ENCODE measurements at places on chromosomes 11 and 22.

GRCh38 chr11:69337211-69337721, 43.3 kb downstream of the MYEOV start:
- DNase-seq: no peak

GRCh38 chr22:44201665-44202064, 20.9 kb downstream of the PARVG start:
- no peak for DNase-seq

- no peak for DNase-seq
These were observed 113.0 kb downstream of the PTPRJ start for GRCh38 chr11:48093323-48093722.

GRCh38 chr11:115716601-115717529, 212.7 kb upstream of the CADM1 start:
- no peak for DNase-seq

GRCh38 chr22:24090581-24090980, 79.5 kb downstream of the CABIN1 start:
- DNase-seq: no peak

GRCh38 chr11:84061726-84062125, 775.6 kb upstream of the CCDC90B start:
- no peak for DNase-seq

- DNase-seq: no peak
These were observed 150.9 kb downstream of the CACNA1I start for GRCh38 chr22:39721206-39722031.

GRCh38 chr11:118661425-118662301, 17.8 kb downstream of the TREH start:
- DNase-seq: no peak

- no peak for DNase-seq
These were observed 4.3 kb upstream of the SBF2 start for GRCh38 chr11:10298342-10298741.

DNA sequence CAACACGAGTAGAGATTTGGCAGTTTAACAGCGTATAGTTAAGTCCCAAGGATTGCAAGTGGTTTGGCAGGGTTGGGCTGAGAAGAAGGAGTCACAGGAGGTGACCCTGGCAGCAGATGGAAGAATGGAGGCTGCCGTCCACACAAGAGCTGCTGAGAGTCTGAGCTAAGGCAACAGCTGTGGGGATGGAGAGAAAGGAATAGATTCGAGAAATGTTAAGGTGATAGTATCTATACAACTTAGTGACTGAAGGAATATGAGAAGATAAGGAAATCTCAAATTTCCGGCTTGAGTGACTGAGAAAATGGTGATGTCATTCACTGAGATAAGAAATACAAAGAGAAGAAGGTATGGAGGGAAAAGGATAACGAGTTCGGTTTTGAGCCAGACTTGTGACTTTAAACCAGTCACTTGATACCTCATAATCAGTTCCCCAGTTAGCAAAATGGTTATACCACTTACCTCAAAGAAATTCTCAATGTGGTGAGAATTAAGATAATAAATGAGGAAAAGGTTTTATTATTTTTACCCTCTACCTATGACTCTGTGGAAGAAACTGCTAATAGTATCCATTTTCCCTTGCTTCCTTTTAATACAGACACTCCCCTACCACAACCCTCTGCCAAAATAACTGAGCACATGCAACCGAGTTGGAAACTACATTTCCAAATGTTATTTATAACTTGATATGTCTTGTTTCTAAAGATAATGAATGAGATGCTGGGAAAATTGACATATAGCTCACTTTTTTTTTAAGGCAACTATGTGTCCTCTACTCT, 30.7 kb downstream of the FAM168A start:
- DNase-seq: no peak

DNA sequence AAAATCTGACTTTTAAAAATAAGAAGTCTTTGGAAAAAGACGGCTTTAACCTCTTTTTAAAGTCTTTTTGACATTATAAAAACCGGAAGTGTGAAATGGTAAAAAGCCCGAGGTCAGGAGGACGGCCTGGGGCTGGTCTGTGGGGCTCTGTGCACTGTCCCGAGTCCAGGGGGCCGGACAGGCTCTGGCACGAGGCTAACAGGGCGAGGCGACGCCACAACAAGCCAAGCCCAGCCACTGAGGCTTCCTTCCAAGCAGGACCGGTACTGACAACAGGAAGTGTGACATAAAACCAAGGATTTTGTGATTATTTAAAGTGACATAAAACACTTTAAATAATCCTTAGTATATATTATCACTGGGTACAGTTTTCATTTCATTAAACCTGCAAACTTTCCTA, 39.2 kb downstream of the BRD1 start:
- DNase-seq: no peak

- no peak for DNase-seq
These were observed 67.1 kb downstream of the GGTLC2 start for GRCh38 chr22:22711532-22711913.

GRCh38 chr11:10349806-10350205, 44.9 kb downstream of the ADM start:
- DNase-seq: no peak

- DNase-seq: no peak
These were observed 37.2 kb downstream of the POU2AF3 start for GRCh38 chr11:111335549-111335948.

DNA sequence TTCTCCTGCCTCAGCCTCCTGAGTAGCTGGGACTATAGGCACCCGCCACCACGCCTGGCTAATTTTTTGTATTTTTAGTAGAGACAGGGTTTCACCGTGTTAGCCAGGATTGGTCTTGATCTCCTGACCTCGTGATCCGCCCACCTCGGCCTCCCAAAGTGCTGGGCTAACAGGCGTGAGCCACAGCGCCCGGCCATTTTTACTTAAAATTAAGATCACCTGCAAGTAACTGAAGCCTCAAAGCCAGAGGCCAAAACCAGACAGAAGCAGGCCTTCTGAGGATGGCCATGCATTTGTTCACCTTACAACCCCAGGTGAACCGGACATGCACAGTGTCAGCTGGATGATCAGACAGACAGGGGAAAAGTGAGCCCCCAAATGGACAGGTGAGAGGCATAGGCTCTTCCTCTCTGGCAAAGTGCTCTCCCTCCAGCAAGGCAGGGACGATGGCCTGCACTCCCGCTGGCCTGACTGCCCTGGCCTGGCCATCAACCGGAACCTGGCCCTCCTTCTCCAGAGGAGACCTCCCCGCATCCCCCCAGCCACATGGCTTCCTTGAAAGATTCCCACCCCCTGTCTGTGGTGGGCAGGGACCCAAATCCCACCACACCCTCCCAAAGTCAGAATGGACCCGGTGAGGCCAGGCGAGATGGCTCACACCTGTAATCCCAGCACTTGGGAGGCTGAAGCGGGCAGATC, 25.9 kb downstream of the APOBEC3H start:
- no peak for DNase-seq

- DNase-seq: no peak
These were observed 94.7 kb downstream of the NECTIN1 start for GRCh38 chr11:119634301-119634700.

DNA sequence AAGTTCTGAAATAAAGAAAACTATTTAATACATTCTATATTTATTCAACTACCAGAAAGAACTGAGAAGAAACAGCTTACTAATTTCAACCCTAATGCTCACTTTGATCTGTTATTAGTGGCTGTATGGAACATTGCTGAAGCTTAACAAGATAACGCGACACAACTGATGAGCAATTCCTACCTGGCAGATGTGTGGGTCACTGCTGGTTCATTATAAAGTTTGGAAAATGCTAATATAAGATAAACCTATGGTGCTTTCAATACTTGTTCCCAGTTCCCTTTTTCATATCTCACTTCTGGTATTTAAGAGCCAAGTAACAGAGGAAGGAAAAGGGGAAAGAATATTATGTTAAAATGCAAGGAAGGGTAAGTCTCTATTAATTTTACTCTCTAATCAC, 10.5 kb downstream of the CTSC start:
- DNase-seq: no peak

DNA sequence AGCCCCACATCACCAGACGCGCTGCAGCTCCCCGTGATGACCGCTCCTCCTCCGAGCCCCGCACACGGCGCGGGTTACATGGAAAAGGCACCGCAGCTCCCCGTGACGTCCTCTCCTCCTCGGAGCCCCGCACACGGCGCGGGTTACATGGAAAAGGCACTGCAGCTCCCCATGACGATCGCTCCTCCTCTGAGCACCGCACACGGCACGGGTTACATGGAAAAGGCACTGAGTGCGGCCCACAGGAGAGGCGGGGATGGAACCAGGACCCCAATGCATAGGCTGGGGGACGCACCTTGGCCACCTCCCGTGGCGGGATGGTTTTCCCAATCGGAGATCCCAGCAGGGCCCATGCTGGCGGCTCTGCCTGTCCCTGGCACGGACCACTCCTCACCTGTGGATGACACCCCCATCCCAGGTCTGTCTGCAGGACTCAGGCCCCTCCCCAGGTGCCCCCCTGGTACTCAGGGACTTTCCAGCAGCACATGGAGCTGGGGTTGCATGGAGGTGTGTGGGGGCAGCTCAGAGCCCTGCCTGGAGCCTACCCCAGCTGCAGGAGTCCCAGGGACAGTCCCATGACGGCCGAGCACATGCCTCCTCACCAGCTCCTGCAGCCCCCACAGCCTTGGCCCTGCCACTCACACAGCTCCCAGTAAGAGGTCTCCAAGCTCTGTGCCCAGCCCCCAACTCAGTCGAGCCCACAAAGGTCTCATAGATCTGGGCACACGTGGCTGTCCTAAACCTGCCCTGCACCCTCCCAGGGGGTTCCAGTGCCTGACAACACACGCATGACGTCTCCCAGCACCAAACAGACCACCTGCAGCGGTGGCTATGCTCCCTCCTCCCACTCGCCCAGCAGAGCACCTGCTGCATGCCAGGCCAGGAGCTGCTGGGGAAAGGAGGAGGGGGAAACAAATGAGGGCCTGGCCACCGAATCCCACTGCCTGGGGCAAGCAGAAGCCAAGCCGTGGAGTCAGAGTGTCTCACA, 166.6 kb downstream of the BRD1 start:
- DNase-seq: no peak

DNA sequence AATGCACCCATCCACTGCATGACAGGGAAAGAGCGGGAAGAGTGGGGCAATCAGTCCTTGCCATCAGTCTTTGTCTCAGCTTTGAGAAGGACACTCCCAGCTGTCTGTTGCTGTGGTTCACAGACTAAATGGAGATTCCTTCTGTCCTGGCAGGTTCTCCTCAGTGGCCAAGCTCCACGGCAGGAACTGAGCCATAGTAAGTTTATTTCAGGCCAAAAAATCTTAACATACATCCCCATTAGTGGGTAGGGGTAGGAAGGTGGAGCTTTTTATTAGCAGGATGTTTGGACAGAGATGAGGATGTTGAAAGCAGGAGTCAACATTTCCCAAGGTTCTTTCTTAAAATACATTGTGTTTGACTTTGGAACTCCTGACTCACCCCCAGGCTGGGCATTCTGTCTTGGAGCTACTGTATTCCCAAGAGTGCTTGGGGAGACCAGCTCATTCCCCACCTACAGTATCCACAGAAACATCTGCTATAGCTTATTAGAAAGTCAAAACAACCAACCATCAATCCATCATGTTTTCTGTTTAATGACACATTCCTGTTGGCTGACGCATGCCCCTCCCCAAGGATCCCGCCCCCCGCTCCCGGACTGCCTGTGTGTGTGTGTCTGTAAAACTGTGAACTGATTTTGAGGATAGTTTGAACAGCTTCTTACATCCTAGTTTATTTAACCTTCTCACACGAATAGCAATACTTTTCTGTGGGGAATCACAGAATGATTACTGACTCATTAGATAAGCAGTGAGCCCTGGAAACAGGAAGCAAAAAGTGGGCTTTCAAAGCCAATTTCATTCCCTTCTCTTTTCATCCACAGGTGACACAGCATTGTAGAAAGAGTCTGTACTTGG, 109.5 kb downstream of the CCDC81 start:
- no peak for DNase-seq

GRCh38 chr11:24688981-24689380, 192.1 kb downstream of the LUZP2 start:
- no peak for DNase-seq

DNA sequence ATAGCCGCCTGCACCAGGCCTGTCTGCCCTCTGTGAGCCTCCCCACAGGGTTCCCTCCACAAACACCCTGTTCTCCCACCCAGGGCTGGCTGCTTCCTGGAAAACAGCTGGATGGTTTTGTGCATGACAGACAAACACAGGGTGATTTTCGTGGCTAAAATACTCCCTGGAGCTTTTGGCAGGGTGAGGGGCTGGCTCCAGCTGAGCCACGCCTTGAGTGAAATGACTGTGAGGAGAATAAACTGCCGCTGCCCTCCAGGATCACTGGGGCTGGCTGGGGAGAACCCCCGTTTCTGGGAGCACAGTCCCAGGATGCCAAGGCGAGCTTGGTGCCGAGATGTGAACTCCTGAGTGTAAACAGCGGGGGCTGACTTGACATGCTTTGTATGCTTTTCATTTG, 20.3 kb upstream of the PPP6R3 start:
- no peak for DNase-seq

DNA sequence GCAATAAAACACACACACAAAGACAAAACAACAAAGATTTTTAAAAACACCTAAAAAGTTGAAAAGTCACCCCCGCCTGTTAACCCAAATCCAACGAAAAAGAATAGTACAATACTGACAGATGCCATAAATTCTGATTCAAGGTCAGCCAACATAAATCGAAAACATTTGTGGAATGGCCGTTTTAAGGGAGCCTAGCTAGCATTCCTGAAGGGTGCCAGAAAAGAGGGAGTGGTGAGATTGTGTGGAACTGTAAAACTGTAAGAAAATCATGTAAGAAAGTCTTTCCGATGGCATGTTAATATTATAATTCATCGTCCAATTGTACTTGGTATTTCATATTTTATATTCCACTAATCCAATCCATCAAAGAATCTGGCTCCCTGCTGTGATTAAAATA, 75.1 kb downstream of the RAB38 start:
- no peak for DNase-seq

DNA sequence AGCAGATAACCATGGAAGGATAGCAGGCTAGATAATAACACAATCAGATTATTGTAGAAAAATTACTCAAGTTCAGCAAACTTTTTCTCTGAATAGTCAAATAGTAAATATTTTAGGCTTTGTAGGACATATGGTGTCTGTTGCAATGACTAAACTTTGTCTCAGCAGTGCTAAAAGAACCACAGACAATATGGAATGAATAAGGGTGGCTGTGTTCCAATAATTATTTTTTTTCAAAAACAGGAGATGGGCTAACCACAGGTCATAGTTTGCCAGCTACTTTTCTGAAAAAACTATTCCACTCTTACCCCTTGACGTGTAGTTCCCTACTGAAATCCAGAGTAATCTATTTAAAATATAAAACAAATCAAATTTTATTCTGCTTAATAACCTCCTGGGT, 153.9 kb upstream of the LRRC4C start:
- no peak for DNase-seq

- DNase-seq: peak; percentile 96
These were observed at the start of gene VPS11 for GRCh38 chr11:119067371-119068222. TSS of gene VPS11 (plus strand) at chr11:119067818. CDS start at chr11:119067824, 6 bp downstream.

DNA sequence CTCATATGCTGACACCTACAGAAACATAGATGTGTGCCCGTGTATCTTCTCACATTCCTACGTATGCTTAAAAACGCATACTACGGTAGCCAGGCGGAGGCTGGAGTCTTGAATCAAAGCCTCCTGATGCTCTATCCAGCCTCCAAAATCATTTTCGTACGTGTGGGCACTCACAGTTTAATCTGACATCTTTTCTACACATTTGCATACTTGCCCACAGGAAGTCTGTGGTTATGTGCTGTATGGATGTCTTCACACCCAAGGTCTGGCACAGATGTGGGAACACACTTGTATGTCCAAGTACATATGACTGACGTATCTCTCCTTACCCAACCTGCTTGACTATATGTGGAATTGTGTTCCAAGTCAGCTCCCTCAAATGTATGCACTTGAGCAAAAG, 561.8 kb upstream of the CADM1 start:
- DNase-seq: no peak

- DNase-seq: no peak
These were observed 57.9 kb downstream of the NECTIN1 start for GRCh38 chr11:119671051-119671450.

GRCh38 chr11:93700830-93701229, 39.3 kb downstream of the CEP295 start:
- DNase-seq: no peak

Data from stimulated activated CD8-positive, alpha-beta memory T cell treated with anti-CD3 and anti-CD28 coated beads, Interleukin-7, amount 100 ng/mL, for 24 hours (primary cell).